HS-5 (cell line): ENCODE measurements at places on chromosomes 11 and 22.

GRCh38 chr11:126267650-126268049, 1.0 kb downstream of the SRPRA start:
- DNase-seq = no peak

- no peak for DNase-seq
Measured at GRCh38 chr11:121929581-121929980, 186.4 kb downstream of the BLID start.

- DNase-seq = no peak
Measured at GRCh38 chr22:25643232-25644000, 78.9 kb downstream of the GRK3 start.

- DNase-seq = no peak
Measured at GRCh38 chr11:64724863-64725532, 2.0 kb upstream of the NRXN2 start.

GRCh38 chr22:35431483-35432227, 31.7 kb downstream of the MCM5 start:
- no peak for DNase-seq

DNA sequence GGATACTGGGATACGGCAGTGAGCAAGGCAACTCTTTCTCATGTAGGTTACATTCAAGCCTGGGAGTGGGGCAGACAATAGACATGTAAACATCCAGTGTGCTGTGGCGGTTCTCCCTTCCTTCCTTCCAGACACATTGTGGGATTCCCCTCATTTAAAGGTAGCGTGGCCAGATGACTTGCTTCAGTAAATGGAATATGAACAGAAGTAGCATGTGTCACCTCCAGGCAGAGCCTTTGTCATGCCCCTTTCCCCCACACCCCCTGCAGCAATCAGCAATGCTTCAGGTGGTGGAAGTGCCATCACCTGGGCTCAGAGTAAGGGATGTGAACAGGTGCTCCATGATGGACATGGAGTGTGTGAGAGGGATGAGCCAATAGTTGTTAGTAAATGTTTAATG, 34.8 kb upstream of the TTC12 start:
- DNase-seq = no peak

- DNase-seq = no peak
Measured at GRCh38 chr11:63608353-63609345, 5.6 kb downstream of the PLAAT3 start.

- no peak for DNase-seq
Measured at GRCh38 chr11:114236829-114237228, 59.4 kb upstream of the NNMT start.

GRCh38 chr11:15970506-15971214, 385.7 kb downstream of the SOX6 start:
- no peak for DNase-seq

DNA sequence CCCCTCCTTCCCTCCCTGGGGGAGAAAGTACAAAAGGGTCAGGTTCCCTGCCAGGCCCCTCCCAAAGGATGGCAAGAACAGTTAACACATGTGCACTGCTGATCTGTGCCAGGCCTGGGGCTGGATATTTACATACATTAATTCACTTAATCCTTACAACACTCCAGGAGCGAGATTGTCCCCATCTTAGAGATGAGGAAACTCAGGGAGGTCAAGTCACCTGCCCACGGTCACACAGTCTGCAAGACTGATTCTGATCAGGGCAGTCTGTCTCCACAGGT, 36.5 kb downstream of the NECTIN1 start:
- DNase-seq = no peak

- no peak for DNase-seq
Measured at GRCh38 chr22:38304526-38304925, 12.7 kb downstream of the CSNK1E start.

GRCh38 chr11:118076754-118077281, at the start of gene TMPRSS4:
Gene TMPRSS4 (plus strand): TSS chr11:118077078. CDS start chr11:118077303, 225 bp downstream.
- no peak for DNase-seq
